ENCODE measurements at places on chromosomes 7 and 10.
A peak's percentile ranks its signal among the peaks of the same experiment; 100 is the strongest.

- DNase-seq = peak; percentile 52
Measured at GRCh38 chr7:138008588-138009349, 6.9 kb upstream of the CREB3L2 start.

GRCh38 chr10:31383810-31384588, 65.0 kb downstream of the ZEB1 start:
- no peak for DNase-seq

- no peak for DNase-seq
Measured at GRCh38 chr10:86263209-86263608, 103.4 kb downstream of the GRID1 start.

GRCh38 chr7:151330661-151331060, 11.0 kb upstream of the NUB1 start:
- no peak for DNase-seq

DNA sequence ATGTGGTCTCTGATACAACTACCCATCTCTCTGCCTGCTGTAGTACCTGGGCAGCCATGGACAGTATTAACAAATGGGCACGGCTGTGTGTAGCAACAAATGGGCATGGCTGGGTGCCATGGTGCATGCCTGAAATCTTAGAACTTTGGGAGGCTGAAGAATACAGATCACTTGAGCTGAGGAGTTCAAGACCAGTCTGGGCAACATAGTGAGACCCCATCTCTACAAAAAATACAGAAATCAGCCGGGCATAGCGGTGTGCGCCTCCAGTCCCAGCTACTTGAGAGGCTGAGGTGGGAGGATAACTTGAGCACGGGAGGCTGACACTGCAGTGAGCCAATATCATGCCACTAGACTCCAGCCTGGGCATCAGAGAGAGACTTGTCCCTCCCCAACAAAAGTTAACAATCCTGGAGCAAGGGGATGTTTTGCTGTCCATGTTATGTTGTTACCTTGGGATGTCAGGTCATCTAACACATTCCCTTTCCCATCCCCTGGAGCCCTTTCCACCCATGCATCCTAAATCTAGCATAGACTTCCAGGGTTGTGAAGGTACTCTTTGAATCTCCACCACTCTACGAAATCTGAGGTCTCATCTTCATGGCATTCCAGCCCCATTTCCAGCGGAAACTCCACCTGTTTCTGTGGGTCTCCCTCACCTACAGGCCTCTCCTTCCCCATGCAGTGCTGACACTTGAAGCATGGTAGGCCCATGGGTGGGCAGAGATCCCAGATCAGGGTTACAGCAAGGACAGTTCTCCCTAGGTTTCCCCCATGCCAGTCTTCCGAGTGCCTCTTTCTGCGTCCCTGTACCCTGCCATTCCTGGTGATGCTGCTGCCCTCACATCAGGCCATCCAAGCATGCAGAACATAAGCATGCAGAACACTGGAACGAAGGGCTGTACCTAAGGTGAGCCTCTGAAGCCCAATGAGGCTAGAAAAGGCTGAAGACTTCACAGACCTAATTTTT, 13.1 kb downstream of the FXYD4 start:
- DNase-seq = no peak

DNA sequence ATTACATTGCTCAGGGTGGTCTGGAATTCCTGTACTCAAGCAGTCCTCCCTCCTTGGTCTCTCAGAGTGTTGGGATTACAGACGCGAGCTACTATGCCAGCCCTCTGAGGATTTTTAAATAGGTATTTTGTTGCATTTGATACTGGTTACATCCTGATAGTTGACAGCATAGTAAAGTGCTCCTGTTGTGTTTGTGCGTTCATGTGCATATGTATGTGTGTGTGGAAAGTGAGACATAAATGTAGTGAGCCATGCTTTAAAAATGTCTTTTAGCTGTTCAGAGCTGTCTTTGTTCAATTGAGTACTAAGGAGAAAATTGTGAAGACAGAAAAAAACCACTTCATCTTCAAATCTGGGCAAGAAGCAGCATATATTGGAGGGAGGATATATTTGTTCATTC, 27.8 kb downstream of the ZNRF2 start:
- no peak for DNase-seq

- DNase-seq = no peak
Measured at GRCh38 chr7:55144333-55145317, 125.8 kb downstream of the EGFR start.

Measured in caudate nucleus (tissue), 63 donors.